ENCODE measurements at places on chromosomes 7 and 10. TPM values are rescaled to one million over a fixed set of nuclear protein-coding genes. Genes with fewer than 3 reads are reported as not detected.

DNA sequence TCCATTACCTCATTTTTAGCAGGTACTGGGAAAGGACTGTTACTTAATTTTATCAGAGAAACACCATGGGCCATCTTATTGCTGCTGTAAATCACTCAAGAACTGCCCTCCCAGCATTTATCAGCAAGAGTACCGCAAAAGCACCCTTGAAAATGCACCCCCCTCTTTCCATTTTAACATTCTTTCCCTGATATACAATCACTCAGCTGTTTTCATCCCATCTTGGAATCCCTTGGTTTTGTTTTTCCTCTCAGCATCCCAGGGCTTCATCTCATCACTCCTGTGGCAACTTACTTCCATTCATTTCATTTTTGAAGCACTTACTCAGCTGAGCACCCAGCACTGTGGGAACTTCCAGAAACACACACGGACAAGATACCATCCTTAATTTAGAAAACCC, 36.5 kb downstream of the RAPGEF5 start:
- H3K27me3 ChIP-seq, result no peaks in the 10 kb centered on the region
- H3K36me3 ChIP-seq, result no peaks in the 10 kb centered on the region
- no peak overlapping the region for H3K4me3 ChIP-seq

DNA sequence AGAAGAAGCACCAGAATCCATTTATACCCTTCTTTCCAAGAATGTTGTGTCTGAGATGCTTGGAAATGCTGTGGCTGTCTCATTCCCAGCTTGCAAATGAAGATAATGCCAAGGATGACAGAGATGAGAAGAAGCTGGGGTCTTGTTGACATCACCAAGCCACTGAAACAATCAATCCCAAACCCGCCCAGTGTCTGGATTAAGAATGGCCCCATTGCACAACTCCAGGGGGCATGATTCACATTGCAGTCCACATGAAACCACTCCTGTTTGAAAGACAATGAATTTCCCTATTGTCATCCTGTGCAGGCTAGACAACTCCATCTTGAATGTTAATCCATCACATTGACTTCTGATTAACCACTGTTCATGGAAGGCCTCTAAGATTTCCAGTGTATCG, 28.6 kb downstream of the SORBS1 start:
- H3K4me1 ChIP-seq, result peaks cover 97% of the 10 kb centered on the region
- no peak overlapping the region for H3K4me3 ChIP-seq
- no peaks in the 10 kb centered on the region for H3K36me3 ChIP-seq
- H3K27ac ChIP-seq, result peak overlapping the region; percentile 95

- no peaks in the 10 kb centered on the region for H3K36me3 ChIP-seq
- H3K27me3 ChIP-seq, result no peaks in the 10 kb centered on the region
- DNase-seq, result no peak
Observed at GRCh38 chr7:43302211-43302711, 189.8 kb downstream of the HECW1 start.

DNA sequence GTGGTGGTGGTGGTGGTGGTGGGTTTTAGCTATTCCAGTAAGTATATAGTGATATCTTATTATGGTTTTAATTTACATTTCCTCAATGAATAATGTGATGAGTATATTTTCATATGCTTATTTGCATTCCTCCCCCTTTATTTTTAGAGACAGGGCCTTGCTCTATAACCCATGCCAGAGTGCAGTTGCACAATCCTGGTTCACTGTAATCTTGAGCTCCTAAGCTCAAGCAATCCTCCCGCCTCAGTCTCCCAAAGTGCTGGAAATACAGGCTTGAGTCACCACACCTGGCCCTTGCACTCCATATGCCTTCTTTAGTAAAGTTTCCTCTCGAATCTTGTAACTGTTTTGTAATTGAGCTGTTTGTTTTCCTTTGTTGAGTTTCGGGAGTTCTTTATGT, 577.7 kb upstream of the AUTS2 start:
- H3K36me3 ChIP-seq, result no peaks in the 10 kb centered on the region
- no peaks in the 10 kb centered on the region for H3K27me3 ChIP-seq
- H3K4me3 ChIP-seq, result no peak overlapping the region
- no peak overlapping the region for H3K27ac ChIP-seq

DNA sequence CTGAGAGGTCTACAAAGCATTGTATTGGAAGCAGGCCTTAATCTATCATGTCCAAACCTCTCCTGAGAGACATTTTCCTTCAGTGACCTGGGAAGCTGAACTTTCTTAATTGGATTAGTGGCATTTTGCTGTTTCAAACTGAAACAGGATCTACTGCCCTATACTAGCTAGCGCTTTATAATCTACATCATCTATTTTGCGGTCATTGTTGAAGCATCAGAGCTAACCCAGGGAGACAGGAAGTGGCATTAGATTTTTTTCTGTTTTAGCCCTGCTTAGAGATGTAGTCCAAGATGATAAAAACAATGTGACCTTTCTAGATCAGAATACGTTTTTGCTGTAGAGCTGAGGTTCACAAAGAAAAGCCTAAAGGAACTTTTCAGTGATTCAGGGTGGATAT, 147.4 kb upstream of the AGR3 start:
- H3K27me3 ChIP-seq, result no peaks in the 10 kb centered on the region
- no peak overlapping the region for H3K27ac ChIP-seq
- no peaks in the 10 kb centered on the region for H3K36me3 ChIP-seq
- no peak for DNase-seq

GRCh38 chr7:158327571-158328180, 259.9 kb downstream of the PTPRN2 start:
- DNase-seq, result no peak
- H3K27ac ChIP-seq, result no peak overlapping the region
- H3K4me3 ChIP-seq, result no peak overlapping the region
- H3K27me3 ChIP-seq, result no peaks in the 10 kb centered on the region

DNA sequence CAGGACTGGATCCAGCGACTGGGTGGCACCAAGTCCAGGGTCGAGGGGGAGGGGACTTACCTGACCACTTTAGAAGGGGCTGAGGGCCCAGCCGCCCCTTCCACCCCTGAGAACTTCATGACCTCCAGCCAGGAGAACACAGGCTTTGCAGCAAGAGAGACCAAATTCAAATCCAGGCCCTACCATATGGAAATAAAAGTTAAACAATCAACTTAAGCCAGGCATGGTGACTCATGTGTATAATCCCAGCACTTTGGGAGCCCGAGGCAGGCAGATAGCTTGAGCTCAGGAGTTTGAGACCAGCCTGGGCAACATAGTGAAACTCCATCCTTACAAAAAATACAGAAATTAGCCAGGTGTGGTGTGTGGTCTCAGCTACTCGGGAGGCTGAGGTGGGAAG, 61.9 kb downstream of the COL13A1 start:
- DNase-seq, result no peak
- H3K4me3 ChIP-seq, result no peak overlapping the region
- peaks cover 30% of the 10 kb centered on the region for H3K4me1 ChIP-seq
- no peaks in the 10 kb centered on the region for H3K27me3 ChIP-seq

DNA sequence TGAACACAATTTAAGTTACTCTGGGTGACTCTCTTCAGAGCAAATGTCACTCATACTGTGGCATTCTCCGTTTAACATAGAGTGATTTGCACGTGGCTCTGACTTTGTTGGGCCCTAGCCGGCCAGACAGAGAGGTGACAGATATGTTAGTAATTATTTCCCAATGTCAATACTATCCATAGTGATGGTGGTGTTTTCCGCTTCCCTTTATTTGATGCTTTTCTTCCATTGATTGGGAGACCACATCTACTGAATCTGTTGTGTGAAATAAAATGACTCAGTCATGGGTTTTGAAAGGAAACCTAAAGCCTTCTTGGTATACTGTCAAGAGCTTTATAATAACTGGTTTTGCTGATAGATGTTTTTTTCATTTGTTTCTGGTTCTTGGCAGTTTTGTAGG, 7.4 kb downstream of the AVL9 start:
- H3K4me3 ChIP-seq, result no peak overlapping the region
- H3K27me3 ChIP-seq, result no peaks in the 10 kb centered on the region
- no peak for DNase-seq
- peaks cover 31% of the 10 kb centered on the region for H3K4me1 ChIP-seq
- no peaks in the 10 kb centered on the region for H3K36me3 ChIP-seq

GRCh38 chr10:60031664-60032063, 125.3 kb upstream of the CCDC6 start:
- no peak for DNase-seq
- H3K4me1 ChIP-seq, result peaks cover 32% of the 10 kb centered on the region
- H3K27ac ChIP-seq, result peak overlapping the region; percentile 28
- H3K36me3 ChIP-seq, result no peaks in the 10 kb centered on the region

- H3K27me3 ChIP-seq, result no peaks in the 10 kb centered on the region
- H3K27ac ChIP-seq, result no peak overlapping the region
- H3K36me3 ChIP-seq, result no peaks in the 10 kb centered on the region
- peaks cover 18% of the 10 kb centered on the region for H3K4me1 ChIP-seq
Observed at GRCh38 chr10:114593816-114594468, 64.1 kb downstream of the ABLIM1 start.

DNA sequence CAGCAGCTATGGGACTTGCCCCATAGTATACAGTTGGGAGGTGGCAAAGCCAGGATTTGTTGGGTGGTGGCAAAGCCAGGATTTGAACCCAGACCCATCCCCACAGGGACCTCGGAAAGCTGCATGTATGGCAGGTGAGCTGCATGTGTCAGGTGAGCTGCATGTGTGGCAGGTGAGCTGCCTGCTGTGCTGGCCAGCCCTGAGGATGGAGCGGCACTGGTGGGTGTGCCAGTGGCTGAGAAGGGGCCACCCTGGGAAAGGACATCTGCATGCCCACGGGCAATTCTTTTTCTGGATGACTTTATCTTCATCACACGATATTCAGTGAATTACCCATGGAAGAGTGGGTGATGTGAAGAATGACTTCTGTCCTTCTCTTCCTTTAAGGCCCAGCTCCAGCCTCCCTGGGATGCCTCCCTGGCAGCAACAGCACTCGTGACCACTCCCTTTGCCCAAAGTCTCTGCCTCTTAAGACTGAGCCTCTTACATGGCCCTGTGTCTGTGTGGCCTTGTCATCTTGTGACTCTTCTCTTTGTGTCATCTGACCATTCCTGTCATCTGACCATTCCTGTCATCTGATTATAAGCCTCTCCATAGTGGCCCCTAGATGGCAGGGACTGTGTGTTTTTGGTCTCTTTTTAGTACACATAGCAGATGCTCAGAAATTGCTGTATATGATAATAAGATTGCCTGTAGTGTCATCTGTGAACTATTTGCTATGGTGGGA, 25.0 kb downstream of the CLEC2L start:
- DNase-seq, result no peak
- H3K27ac ChIP-seq, result no peak overlapping the region
- no peak overlapping the region for H3K4me3 ChIP-seq
- no peaks in the 10 kb centered on the region for H3K36me3 ChIP-seq
- H3K4me1 ChIP-seq, result no peaks in the 10 kb centered on the region
- H3K27me3 ChIP-seq, result no peaks in the 10 kb centered on the region

- no peaks in the 10 kb centered on the region for H3K36me3 ChIP-seq
- DNase-seq, result no peak
- H3K4me3 ChIP-seq, result peak overlapping the region; percentile 79
- H3K4me1 ChIP-seq, result peaks cover 75% of the 10 kb centered on the region
Observed at GRCh38 chr7:1045069-1046063, 1.0 kb downstream of the GPR146 start.

DNA sequence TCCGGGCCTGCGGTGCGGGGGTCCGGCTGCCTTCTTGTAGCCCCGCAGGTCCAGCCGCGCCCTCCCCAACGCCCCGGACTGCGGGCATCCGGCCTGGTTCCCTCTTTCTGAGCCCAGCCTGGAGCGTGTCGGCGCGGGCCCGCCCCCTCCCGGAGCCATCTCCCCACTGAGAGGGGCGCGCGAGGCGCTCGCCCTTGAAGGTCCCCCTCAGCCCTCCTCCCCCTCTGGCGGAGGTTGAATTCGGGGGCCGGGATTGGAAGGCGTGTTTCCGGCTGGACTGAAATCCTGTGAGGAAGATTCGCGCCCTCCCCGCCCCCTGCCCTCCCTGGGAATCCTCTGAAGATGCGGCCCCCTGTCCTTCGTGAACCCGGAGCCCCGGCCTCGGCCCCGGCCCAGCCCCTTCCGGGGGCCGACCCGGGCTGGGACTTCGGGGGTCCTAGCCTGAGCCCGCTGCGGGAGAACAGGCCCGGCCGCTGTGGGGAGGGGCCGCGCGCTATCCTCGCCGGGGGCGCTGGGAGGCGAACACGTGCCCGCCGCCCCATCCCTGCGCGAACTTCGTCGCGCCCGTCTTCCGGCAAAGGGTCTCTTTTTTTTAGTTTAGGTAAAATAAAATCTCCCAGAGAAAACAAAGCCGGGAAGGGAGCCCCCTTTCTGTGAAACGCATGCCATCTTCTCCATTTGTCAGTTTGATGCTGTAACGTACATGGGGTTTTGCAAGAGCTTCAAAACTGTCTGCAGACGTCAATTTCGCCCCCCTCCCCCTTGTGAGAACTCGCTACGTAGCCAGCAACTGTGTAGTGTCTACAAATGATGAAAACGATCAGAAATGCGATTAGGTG, 636 bp downstream of the PDCD4 start:
- H3K4me3 ChIP-seq, result peak overlapping the region; percentile 99
- no peaks in the 10 kb centered on the region for H3K36me3 ChIP-seq
- H3K4me1 ChIP-seq, result peaks cover 45% of the 10 kb centered on the region
- DNase-seq, result no peak
- no peaks in the 10 kb centered on the region for H3K27me3 ChIP-seq
- H3K27ac ChIP-seq, result peak overlapping the region; percentile 97

RBP3 gene
- 0.06 TPM for total RNA-seq

HECW1 gene
- total RNA-seq, result 0.42 TPM

SRRM3 gene
- 2.1 TPM for total RNA-seq
